Ovary (tissue), 10 donors: ENCODE measurements at places on chromosomes 13 and 19. TPM values are rescaled to one million over a fixed set of nuclear protein-coding genes. Genes with fewer than 3 reads are reported as not detected.
A peak's percentile ranks its signal among the peaks of the same experiment; 100 is the strongest.

TTYH1 gene
- total RNA-seq, result 8.9 TPM

DNA sequence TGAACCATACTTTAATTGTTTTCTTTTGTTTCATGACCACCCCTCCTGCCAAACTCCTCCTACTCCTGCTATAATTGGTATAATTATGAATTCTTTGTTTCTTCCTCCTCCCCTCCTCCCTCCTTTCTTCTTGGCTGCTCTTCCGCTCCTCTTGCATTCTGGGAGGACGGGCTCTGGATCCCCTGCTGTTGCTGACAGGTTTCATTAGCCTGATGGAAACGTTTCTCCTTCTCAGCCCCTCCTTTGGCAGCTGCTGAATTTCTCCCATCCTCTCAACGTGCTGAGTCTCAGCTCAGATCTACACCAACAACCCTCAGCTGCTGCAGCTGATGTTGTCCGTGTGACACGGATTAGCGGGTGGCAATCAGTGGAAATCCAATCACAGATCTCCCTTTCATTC is 97.1 kb upstream of the UBAC2 start:
- no peak overlapping the region for H3K4me3 ChIP-seq
- H3K36me3 ChIP-seq, result no peaks in the 10 kb centered on the region
- no peak overlapping the region for H3K27ac ChIP-seq
- H3K4me1 ChIP-seq, result no peaks in the 10 kb centered on the region
- DNase-seq, result no peak

SMG9 gene
- total RNA-seq, result 23.9 TPM

GRCh38 chr13:35714121-35714520 is 237.6 kb upstream of the MAB21L1 start:
- no peak overlapping the region for H3K27ac ChIP-seq
- no peaks in the 10 kb centered on the region for H3K4me1 ChIP-seq
- no peaks in the 10 kb centered on the region for H3K27me3 ChIP-seq
- no peak overlapping the region for H3K4me3 ChIP-seq

- peaks cover 12% of the 10 kb centered on the region for H3K4me1 ChIP-seq
- peak overlapping the region; percentile 97 for H3K27ac ChIP-seq
- no peaks in the 10 kb centered on the region for H3K27me3 ChIP-seq
Measured at GRCh38 chr19:14517446-14517839, 754 bp downstream of the DNAJB1 start.

DNA sequence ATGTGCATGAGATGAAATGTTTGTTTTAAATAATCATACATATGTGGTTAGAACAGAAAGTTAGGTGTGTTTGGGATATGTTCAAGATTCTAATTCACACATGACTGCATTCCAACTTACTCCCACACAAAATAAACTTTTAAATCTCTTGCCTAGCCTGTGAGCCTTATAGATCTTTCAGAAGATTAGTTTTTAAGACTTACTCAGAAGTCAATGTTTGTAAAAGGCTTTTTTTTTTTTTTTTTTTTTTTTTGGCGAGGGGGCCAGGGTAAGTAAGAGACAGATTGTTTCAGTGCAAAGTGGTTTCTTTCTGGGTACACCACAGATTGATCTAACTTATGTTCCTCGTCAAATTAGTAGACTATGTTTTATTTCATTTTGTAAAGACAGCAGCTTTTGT is 39.1 kb downstream of the GPR180 start:
- no peak overlapping the region for H3K4me3 ChIP-seq
- H3K36me3 ChIP-seq, result no peaks in the 10 kb centered on the region
- no peak overlapping the region for H3K27ac ChIP-seq
- no peaks in the 10 kb centered on the region for H3K27me3 ChIP-seq
- no peak for DNase-seq
- no peaks in the 10 kb centered on the region for H3K4me1 ChIP-seq

ARHGAP33 gene
- 52.7 TPM for total RNA-seq

GRCh38 chr13:45950386-45951000 is 98.9 kb upstream of the SIAH3 start:
- no peaks in the 10 kb centered on the region for H3K36me3 ChIP-seq
- no peak overlapping the region for H3K27ac ChIP-seq
- no peak overlapping the region for H3K4me3 ChIP-seq
- no peak for DNase-seq

CKM gene
- not detected for total RNA-seq

DNA sequence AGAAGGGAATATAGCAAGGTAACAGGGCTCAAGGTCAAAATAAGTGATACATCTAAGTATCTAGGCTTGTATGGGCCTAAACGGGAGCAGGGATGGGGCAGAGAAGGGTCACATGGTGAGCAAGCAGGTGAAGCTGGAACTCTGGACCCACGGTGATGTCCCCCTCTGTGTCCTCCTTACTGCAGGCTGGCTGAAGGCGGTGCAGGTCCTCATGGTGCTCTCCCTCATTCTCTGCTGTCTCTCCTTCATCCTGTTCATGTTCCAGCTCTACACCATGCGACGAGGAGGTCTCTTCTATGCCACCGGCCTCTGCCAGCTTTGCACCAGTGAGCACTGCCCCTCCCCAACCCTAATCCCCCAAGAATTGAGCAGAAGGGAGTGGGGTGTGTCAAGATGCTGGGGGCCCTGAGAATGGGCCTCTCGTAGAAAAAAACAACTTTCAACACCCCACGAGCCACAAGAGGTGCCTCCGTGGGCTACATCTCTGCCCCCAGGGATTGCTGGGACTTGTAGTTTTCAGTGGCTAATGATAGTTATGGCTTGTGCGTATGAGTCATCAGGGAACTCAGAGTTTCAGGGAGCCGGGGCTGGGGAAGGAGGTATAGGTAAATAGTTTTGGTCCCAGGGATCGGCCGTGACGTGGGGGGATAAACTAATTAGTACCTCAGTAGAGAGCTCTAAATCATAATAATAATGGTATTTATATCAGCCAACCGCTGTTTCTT is 4.0 kb downstream of the EMP3 start:
- H3K4me1 ChIP-seq, result peaks cover 12% of the 10 kb centered on the region
- no peak overlapping the region for H3K4me3 ChIP-seq
- H3K27ac ChIP-seq, result peak overlapping the region; percentile 79
- no peak for DNase-seq
- H3K36me3 ChIP-seq, result no peaks in the 10 kb centered on the region

- no peak overlapping the region for H3K27ac ChIP-seq
- no peaks in the 10 kb centered on the region for H3K36me3 ChIP-seq
- H3K4me1 ChIP-seq, result no peaks in the 10 kb centered on the region
- no peaks in the 10 kb centered on the region for H3K27me3 ChIP-seq
Measured at GRCh38 chr19:29737461-29738000, 22.5 kb upstream of the C19orf12 start.

- no peak overlapping the region for H3K4me3 ChIP-seq
- DNase-seq, result no peak
- H3K4me1 ChIP-seq, result peaks cover 3% of the 10 kb centered on the region
- no peaks in the 10 kb centered on the region for H3K27me3 ChIP-seq
Measured at GRCh38 chr13:20993661-20994440, 67.5 kb downstream of the LATS2 start.

MAB21L1 gene
- total RNA-seq, result 0.96 TPM

- H3K27me3 ChIP-seq, result no peaks in the 10 kb centered on the region
- no peak for DNase-seq
- H3K4me1 ChIP-seq, result no peaks in the 10 kb centered on the region
- no peak overlapping the region for H3K4me3 ChIP-seq
Measured at GRCh38 chr13:41028051-41028450, 8.9 kb upstream of the ELF1 start.

DNA sequence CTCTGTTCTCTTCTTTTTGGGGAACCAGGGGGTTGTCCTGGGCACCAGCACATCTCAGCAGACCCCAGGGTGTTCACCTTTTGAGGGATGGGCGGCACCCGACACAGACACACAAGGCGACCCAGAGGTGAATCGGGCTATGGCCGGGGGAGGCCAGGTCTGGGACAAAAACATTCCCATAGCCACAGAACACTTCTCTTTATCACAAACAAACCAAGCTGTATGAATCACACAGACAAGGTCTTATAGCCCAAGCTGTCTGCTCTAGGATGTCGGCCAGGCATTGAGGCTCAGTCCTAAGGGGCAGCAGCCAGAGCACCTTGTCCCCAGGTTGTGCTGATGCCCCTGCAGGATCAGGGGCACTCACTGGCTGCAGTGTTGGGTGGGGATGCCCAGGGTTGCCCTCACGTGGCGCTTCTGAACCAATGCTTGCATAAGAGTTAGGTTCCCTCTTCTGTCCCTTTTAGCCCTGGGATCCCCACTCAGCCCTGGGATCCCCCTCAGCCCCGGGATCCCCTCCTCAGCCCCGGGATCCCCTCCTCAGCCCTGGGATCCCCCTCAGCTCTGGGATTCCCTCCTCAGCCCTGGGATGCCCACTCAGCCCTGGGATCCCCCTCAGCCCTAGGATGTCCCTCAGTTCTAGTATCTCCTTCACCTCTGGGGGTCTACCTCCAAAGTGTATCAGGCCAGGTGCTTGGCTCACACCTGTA is 26.9 kb downstream of the MAU2 start:
- H3K36me3 ChIP-seq, result no peaks in the 10 kb centered on the region
- no peaks in the 10 kb centered on the region for H3K4me1 ChIP-seq
- no peak overlapping the region for H3K27ac ChIP-seq
- no peaks in the 10 kb centered on the region for H3K27me3 ChIP-seq

GRCh38 chr13:98293570-98294142 is 116.6 kb upstream of the RNF113B start:
- DNase-seq, result no peak
- no peak overlapping the region for H3K4me3 ChIP-seq
- H3K27me3 ChIP-seq, result no peaks in the 10 kb centered on the region
- no peaks in the 10 kb centered on the region for H3K4me1 ChIP-seq
- H3K27ac ChIP-seq, result no peak overlapping the region
- no peaks in the 10 kb centered on the region for H3K36me3 ChIP-seq

DNA sequence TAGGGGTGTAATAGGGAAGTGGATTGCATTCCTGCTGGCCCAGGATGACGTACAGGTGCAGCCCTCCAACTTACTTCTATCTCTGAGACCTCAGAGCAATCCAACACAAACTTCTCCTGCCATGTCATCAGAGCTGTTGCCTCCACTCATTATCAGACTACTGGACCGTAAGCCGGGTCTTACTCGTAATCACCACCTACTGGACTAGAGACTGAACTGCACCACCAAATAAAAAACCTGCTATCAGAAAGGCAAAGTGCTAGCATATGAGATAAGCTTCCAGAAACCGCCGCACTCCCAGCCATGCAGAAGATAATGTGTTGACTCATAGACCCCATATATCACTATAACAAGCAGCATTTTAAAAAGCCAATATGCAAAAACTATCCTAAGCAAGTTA is 102.0 kb downstream of the SLITRK1 start:
- H3K36me3 ChIP-seq, result no peaks in the 10 kb centered on the region
- no peak for DNase-seq
- no peaks in the 10 kb centered on the region for H3K4me1 ChIP-seq

DNA sequence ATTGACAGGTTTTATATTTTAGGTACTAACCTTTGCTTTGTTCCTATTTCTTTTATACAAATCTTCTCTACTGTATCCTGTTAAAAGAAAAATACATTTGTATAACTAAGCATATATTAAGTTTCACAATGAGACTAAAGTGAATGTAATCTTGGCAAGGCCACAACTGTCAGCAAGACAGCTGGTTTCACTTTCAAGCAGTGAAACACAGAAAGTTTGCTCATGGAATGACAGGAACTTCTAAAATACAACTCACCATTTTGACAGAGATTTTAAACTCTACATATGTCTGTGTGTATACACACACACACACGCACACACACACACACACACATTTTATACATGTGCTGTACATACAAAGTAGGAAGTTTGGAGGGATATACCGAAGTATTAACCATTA is 53.3 kb downstream of the PARP4 start:
- H3K36me3 ChIP-seq, result no peaks in the 10 kb centered on the region
- H3K27me3 ChIP-seq, result no peaks in the 10 kb centered on the region

IGFL3 gene
- not detected for total RNA-seq

GRCh38 chr13:50766013-50766412 is 77.5 kb downstream of the DLEU7 start:
- DNase-seq, result no peak
- no peaks in the 10 kb centered on the region for H3K36me3 ChIP-seq
- H3K4me3 ChIP-seq, result no peak overlapping the region
- no peaks in the 10 kb centered on the region for H3K27me3 ChIP-seq

CATSPERD gene
- total RNA-seq, result 0.67 TPM

CRB3 gene
- total RNA-seq, result 0.52 TPM

- H3K27ac ChIP-seq, result no peak overlapping the region
- no peak overlapping the region for H3K4me3 ChIP-seq
- H3K4me1 ChIP-seq, result no peaks in the 10 kb centered on the region
- H3K27me3 ChIP-seq, result no peaks in the 10 kb centered on the region
- DNase-seq, result no peak
- H3K36me3 ChIP-seq, result no peaks in the 10 kb centered on the region
Measured at GRCh38 chr19:31233295-31233800, 115.9 kb downstream of the TSHZ3 start.

DNA sequence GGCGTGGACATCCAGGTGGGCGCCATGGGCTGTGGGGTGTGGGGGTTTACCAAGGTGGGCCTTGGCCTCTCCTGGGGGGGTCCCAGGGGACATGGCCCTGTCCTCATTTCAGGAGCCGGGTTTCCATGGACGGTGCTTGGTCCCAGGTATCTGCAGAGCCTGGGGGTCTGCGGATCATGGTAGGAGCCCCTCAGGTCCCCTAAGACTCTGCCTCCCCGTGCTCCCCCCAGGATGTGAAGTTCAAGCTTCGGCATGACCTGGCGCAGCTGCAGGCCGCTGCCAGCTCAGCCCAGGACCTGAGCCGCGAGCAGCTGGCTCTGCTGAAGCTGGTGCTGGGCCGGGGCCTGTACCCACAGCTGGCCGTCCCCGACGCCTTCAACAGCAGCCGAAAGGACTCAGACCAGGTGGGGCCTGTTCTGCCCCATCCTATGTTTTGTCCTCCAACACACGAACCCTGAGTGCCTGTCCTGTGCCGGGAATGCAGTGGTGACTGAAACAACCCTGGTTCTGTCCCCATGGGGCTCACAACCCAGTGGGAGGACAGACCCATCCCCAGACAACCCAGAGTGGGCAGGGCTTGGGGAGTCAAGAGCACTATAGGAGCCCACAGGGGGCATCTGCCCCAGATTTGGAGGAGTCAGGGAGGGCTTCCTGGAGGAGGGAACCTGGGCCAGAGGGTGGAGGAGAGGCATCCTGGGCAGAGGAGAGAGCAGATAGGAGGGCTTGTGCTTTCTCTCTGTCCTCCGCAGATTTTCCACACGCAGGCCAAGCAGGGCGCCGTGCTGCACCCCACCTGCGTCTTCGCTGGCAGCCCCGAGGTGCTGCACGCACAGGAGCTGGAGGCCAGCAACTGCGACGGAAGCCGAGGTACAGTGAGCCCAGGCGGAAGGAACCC is 26.8 kb downstream of the DHX34 start:
- no peaks in the 10 kb centered on the region for H3K27me3 ChIP-seq
- no peak overlapping the region for H3K27ac ChIP-seq
- H3K36me3 ChIP-seq, result peaks cover 7% of the 10 kb centered on the region
- H3K4me1 ChIP-seq, result no peaks in the 10 kb centered on the region
- no peak for DNase-seq
- H3K4me3 ChIP-seq, result no peak overlapping the region

- no peak for DNase-seq
- H3K36me3 ChIP-seq, result no peaks in the 10 kb centered on the region
- no peak overlapping the region for H3K27ac ChIP-seq
- H3K27me3 ChIP-seq, result no peaks in the 10 kb centered on the region
- H3K4me1 ChIP-seq, result no peaks in the 10 kb centered on the region
- no peak overlapping the region for H3K4me3 ChIP-seq
Measured at GRCh38 chr13:80708791-80709190, 367.9 kb upstream of the SPRY2 start.

DOCK6 gene
- total RNA-seq, result 38.0 TPM

GRCh38 chr19:19103167-19103566 is 35.1 kb downstream of the TMEM161A start:
- no peaks in the 10 kb centered on the region for H3K27me3 ChIP-seq
- no peaks in the 10 kb centered on the region for H3K36me3 ChIP-seq
- H3K4me1 ChIP-seq, result peaks cover 7% of the 10 kb centered on the region
- H3K4me3 ChIP-seq, result no peak overlapping the region
- H3K27ac ChIP-seq, result no peak overlapping the region
